ENCODE measurements at places on chromosomes 6 and 20.

DNA sequence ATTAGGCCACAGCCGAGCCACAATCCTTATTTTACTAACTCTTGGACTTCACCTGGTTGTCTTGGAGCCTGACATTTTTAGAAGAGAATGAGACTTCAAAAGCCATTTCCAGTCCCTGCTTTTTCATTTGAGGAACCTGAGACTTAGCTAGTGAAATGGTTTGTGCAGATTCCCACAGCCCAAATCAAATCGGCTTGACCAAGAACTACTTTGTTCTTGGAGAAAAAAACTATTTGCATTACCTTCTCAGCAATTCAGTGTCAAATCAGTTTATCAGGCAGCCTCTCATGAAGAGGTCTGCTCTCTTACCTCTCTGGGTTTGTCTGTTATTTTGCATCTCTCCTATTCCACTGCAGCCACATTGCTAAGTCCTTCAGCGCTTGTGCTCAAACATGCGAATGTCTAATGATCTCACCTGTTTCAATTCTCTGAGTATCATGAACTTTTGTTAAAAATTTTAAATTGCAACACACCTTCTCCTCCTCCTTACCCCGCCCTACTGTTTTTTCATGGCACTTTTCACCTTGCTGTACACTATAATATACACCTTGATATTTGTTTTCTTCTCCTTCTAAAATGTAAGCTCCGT, 573 bp upstream of the IFNGR1 start:
- DNase-seq = no peak

GRCh38 chr20:39021748-39022147, 59.6 kb downstream of the DHX35 start:
- no peak for DNase-seq

- DNase-seq = no peak
Observed at GRCh38 chr6:139778688-139779087, 404.2 kb upstream of the CITED2 start.

GRCh38 chr20:5658912-5659345, 91.3 kb upstream of the SHLD1 start:
- DNase-seq = peak; percentile 9

GRCh38 chr20:9919271-9920014, 80.6 kb upstream of the PAK5 start:
- no peak for DNase-seq

GRCh38 chr6:120960761-120961160, 373.5 kb downstream of the TBC1D32 start:
- DNase-seq = no peak

GRCh38 chr6:84860509-84860908, 96.1 kb upstream of the TBX18 start:
- DNase-seq = no peak

GRCh38 chr20:49247169-49247723, 28.0 kb downstream of the DDX27 start:
- no peak for DNase-seq

DNA sequence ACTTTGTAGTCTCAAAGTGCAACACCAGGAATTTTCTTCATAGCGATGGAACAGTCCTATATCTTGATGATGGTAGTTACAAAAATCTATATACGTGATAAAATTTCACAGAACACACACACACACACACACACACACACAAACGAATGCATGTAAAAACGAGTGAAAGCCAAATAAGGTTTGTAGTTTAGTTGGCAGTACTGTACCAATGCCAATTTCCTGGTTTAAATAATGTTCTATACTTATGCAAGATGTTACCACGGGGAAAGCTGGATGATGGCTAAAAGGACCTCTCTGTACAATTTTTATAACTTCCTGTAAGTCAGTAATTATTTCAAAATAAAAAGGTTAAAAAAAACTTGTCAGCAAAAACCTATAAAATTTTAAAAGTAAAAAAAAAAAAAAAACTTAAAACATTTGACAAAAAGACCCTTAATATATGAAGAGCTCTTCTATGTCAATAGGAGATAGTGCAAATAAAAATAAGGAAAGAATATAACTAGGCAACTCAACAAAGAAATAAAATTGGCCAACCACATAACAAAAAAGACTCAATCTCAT, 37.6 kb downstream of the PDSS2 start:
- DNase-seq = no peak

- no peak for DNase-seq
Observed at GRCh38 chr6:105388392-105388791, 14.5 kb downstream of the PREP start.

DNA sequence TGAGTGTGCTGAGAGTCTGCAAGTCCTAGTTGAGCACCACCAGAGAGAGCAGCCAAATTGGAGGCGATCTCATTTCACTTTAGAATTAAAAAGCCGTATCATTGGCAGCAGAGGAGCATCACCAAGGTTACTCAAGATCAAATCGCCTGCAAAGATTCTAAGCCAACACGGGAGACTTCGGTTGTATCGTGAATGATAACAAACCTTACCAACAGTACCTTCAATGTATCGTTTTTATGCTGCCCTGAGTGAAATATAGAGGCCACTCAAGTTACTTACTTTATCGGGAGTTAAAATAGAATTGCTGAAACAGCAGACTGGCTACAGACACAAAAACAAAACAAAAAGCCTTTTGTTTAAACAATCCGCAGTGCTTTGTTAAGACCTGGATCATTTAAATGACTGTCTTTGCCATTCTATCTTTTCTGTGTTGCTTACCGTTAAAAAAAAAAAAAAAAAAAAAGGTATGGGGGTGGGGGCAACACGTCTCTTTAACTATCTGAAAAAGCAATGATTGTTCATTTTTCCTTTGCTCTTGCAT, 14.2 kb downstream of the NHSL1 start:
- DNase-seq = peak; percentile 23

- no peak for DNase-seq
Observed at GRCh38 chr20:49814057-49814694, 1.5 kb downstream of the SLC9A8 start.

- DNase-seq = peak; percentile 73
Observed at GRCh38 chr6:151765444-151765886, 42.0 kb upstream of the ESR1 start.

GRCh38 chr6:148535381-148535780, 192.7 kb downstream of the SASH1 start:
- no peak for DNase-seq

GRCh38 chr6:152096863-152097496, 289.5 kb downstream of the ESR1 start:
- DNase-seq = no peak

DNA sequence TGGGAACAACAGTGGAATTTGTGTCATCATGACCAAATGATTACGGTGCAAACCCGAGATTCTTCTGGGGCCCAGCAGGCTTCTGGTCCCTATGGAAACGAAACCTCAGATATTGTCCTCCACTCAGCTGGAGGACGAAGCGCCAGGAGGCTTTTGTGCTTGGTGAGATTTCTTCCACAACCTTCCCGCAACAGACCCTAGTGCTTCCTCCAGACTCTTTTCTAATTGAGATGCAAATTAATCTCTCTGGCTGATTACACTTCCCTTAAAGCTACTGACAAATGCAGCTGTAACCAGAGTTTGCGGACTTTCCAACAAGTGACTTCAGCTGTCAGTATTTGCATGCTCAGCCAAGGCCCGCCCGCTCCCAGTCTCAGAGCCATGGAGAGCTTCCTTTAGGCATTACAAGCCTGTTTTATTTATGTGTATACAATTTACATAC, 96.0 kb downstream of the INSM1 start:
- DNase-seq = peak; percentile 58

GRCh38 chr20:49426395-49426794, 56.1 kb downstream of the KCNB1 start:
- no peak for DNase-seq

- DNase-seq = no peak
Observed at GRCh38 chr6:25961619-25962148, 918 bp upstream of the TRIM38 start.

DNA sequence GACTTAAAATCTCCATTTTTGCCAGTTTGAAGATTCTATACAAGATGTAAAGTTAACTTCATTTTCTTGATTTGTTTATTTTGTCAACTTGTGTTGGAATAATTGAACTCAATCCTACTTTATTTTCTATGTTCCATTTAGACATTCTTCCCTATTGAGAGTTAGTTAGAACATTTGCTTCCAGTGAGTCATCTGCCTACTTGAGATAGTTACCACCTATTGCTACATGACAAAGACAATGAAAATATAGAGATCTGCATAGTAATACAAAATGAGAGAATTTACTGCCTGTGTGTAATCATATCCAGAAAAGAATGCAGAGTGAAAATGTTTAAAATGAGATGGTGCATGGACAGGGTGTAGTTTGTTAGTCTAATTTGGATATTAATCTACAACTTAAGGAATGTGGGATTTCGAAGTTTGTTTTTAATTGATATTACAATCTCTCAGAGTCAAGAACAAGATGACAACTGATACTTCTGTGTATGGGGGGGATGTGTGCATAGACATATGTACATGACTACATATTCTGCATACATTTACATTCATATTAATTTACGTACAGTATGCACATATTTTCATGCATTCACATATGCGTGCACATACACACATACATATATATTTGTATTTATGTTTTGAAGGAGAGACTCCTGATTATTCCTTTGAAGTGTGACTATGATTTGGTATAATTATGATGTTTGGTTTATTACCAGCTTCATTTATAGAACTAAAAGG, 420.1 kb downstream of the NKAIN2 start:
- no peak for DNase-seq

GRCh38 chr20:43450841-43451799, 6.6 kb upstream of the SRSF6 start:
- DNase-seq = no peak

GRCh38 chr20:24816907-24817306, 132.2 kb upstream of the CST7 start:
- no peak for DNase-seq

DNA sequence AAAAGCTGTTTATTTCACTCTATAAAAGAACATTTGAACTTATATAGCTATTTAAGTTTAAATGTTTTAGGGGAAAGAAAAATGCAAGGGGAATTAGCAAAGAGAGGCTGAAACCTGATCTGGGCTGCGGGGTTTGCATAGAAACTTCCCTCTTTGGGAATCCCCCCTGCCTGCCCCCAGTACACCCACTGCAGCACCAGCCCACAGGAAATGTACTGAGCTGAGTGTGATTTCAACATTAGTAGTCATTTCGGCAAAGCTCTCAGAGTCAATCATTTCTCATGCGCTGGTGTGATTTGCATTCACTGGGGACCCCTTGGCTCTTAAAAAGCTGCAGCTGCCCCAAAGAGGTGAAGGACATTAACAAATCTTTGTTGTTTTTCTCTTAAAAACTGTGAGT, 859.4 kb downstream of the MAFB start:
- no peak for DNase-seq

GRCh38 chr6:161215193-161215592, 58.7 kb downstream of the AGPAT4 start:
- DNase-seq = no peak

GRCh38 chr6:13222048-13222447, 106.3 kb downstream of the TBC1D7 start:
- no peak for DNase-seq

GRCh38 chr6:13680448-13680968, 31.1 kb downstream of the RANBP9 start:
- DNase-seq = no peak

DNA sequence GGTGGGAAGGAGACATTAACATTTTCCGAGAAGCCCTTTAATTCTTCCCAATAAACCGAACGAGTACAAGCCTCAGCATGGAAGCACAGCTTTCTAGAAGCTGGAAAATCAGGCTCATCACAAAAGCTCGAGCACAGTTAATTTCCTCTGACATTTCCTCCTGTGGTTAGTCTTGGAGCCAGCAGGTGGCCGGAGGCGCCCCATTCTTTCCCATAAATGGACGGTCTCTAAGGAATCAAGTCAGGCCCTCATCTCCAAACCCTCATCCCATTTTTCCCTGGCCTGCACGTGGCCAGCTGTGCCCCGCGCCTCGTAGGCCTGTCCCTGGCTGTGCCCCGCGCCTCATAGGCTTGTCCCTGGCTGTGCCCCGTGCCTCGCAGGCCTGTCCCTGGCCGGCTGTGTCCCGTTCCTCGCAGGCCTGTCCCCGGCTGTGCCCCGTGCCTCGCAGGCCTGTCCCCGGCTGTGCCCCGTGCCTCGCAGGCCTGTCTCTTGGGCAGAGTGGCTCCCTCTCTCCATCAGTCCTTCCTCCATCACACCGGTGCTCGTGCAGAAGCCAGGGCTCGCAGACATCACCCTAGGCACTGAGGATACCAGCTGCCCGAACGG, 19.7 kb upstream of the NTSR1 start:
- DNase-seq = no peak

DNA sequence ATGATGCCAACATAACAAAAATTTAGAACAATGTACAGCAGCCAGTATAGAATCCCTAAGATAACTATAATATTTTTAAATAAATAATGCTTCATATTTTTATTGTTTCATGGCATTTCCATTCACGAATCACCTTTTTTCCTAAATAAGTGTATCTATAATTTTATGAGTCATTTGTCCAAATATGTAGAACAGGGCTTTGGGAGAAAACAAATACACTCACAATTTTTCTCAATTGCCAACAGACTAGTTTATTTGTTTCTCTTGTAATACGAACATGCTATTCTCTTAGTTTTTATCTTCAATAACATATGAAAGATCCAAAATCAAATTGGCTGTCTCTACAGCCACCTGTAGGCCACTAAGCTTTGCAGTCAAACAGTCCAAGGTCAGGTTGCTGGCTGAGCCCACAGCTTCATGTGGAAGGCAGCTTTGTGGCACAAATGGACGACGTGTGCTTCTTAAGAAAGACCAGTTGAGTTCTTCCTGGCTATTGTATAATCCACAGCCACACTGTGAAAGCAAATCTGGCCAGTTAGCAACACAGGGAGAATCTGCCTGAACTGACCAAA, 29.0 kb downstream of the MKKS start:
- no peak for DNase-seq

- DNase-seq = peak; percentile 73
Observed at GRCh38 chr6:129929433-129929832, 68.3 kb upstream of the TMEM244 start.

DNA sequence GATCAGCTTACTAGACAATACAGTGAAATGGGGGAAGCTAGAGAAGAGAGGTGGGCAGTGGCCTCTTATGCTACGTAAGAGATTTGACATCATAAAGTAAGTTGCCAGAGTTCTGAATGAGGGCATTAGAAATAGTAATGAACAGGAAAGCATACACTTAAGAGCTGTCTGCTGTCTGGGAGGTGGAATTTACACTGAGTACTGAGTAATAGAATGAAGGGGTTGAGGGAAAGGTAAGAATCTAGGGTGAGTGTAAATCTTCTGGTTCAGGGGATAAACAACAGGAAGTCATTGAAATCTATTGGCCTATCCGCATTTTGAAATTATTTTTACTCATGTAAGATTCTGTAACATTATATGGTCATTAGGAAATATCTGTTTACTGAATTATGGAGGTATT, 35.8 kb downstream of the HLA-DMB start:
- no peak for DNase-seq

DNA sequence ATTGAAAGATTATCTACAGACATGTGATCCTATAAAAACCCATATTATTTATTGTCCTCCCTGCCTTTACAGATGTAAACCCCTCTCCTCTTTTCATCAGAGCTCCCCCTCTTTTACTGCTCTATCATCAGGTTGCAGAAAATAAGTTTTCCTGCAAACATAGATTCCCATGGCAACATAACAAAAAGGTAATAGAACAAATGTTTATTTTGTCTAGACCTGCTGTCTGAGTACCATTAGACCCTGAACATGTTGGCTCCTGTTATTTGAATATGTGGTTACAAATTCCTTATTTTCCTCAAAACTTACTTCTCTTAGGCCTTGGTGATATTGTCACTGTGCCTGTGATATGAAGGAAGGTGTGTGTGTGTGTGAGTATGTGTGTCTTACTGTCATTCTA, 11.5 kb downstream of the MAPK14 start:
- DNase-seq = no peak

- no peak for DNase-seq
Observed at GRCh38 chr6:71236926-71237434, 51.6 kb upstream of the OGFRL1 start.

- no peak for DNase-seq
Observed at GRCh38 chr6:34489207-34489805, 23.4 kb downstream of the PACSIN1 start.
